Stimulated activated CD4-positive, alpha-beta T cell treated with anti-CD3 and anti-CD28 coated beads, Interleukin-2, amount 100 ng/mL, for 24 hours (primary cell): ENCODE measurements at places on chromosomes 1 and 21.

- DNase-seq: no peak
These were observed 33.1 kb downstream of the DHCR24 start for GRCh38 chr1:54853793-54854370.

- no peak for DNase-seq
These were observed 3.3 kb upstream of the TTC34 start for GRCh38 chr1:2804628-2805351.

- DNase-seq: no peak
These were observed 481.2 kb upstream of the NR5A2 start for GRCh38 chr1:199546323-199546722.

DNA sequence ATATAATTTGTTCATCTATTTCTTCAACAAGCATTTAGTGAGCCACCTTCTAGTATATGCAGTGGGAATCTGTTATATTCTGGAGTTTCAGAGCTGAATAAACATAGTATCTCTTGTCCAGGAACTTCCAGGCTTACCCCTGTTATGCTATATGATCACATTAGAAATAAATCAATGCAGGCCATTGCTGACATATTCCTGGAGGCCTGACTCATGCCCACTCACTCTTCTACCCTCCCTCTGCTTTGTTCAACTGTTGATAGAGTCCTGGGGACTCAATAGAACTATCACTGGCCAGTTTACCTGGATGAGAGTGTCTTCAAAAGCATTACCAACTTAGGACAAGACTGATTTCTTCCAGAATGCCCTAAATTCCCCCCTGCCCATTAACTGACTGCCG lies 29.3 kb upstream of the SRSF10 start:
- no peak for DNase-seq

- DNase-seq: no peak
These were observed 12.3 kb downstream of the CHIT1 start for GRCh38 chr1:203217139-203217655.

DNA sequence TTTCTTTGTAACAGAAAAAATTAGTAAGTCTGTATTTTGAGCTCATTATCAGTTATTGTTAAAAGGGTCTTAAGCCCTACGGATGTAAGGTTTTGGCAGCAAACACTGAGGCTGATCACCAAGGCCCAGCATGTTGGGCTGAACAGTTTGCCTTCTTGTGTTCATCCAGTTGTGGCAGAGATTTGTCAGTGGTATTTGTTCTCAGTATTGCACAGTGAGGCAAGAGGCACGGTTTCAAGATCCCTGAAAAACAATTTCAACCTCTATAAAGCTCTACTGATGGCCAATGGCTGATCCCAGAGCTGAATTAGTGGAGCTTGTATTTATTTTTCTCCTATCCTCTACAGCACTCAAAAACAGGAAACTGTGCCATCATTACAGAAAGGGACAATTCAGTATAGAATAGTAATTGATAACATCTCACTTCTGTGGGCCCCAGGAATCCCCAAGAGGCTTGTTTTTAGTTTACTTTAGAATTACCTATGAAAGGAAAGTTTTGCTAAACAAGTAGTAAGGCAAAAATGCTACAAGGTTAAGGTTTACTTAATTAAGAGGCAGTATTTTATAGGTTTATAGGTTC lies 191.8 kb upstream of the RAB4A start:
- no peak for DNase-seq

- DNase-seq: no peak
These were observed 124.3 kb downstream of the PGBD5 start for GRCh38 chr1:230301822-230302221.

DNA sequence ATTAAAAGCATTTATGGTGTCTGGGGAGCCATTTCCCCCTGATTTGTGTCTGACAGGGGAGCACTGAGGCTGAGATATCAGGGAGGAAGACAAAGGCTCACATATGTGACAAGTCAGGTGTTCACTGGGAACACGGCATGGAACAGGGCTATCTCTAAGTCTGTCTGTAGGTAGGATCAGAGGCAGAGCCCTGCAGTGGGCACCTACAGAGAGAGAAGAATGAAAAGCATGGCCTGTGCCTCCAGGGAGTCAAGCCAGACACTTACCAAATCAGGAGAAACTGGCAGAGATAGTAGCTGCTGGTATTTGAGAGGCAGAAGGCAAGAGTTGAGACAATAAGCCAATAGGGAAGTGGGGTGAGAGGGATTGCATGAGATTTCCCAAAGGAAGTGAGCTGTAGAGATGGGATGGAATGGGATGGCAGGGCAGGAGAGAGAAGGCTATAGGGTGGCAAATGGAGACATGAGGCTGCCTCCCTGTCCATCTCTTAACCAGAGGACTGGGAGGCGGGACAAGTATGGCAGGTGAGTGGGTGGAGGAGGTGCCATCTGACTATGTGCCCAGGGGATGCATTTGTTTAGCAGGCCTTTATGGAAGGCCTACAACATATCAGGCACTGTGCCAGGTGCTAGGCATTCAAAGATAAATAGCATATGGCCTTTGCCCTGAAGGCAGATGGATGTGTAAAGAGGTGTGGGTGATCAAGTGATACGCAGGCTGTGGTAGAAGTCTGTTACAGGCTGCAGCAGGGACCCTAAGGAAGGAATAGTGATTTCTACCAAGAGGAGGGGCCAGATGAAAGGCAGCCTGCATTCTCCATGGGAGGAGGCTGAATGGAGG lies 136.2 kb upstream of the IPO9 start:
- no peak for DNase-seq

DNA sequence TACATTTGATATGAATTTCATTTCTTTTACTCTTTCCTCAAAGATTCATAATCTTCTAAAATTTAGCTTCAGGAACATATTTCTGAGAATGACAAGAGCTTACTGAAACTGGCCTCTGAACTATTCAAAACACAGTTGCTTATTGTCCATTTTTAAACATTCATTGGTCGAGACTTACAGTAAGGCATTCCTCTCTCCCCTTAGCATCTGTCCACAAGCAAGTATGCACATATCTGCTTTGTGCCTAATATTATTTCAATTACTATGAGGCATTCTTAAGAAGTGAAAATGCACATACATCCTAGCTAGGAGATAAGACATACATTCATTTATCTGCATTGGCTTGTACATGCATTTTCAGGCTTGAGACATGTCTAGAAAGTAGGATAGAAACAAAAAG lies 488.7 kb downstream of the PTBP2 start:
- no peak for DNase-seq

GRCh38 chr1:178493301-178493741 lies 3.4 kb downstream of the CLEC20A start:
- DNase-seq: no peak

GRCh38 chr1:167427848-167428247 lies 90.5 kb downstream of the CD247 start:
- DNase-seq: no peak

- no peak for DNase-seq
These were observed 176.8 kb downstream of the HHIPL2 start for GRCh38 chr1:222370913-222371675.

GRCh38 chr1:17188889-17189631 lies 15.9 kb upstream of the PADI1 start:
- DNase-seq: no peak

- DNase-seq: no peak
These were observed 6.1 kb downstream of the INTS3 start for GRCh38 chr1:153733970-153734369.

GRCh38 chr1:94119796-94120569 lies 965 bp downstream of the ABCA4 start:
- no peak for DNase-seq

DNA sequence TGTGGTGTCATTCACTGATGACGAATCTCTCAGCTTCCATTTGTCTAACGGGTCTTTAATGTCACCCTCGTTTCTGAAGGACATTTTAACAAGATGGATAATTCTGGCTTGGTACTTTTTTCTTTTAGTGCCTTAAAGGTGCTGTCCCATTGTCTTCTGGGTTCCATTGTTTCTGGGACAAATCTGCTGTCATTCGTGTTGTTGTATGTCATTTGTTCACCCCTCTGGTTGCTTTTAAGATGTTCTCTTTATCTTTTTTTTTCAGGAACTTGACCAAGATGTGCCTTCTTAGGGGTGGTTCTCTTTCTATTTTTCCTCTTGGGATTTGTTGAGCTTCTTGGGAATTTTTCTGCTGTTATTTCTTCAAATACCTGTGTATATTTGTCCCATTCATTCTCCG lies 14.0 kb upstream of the MMEL1 start:
- DNase-seq: no peak

DNA sequence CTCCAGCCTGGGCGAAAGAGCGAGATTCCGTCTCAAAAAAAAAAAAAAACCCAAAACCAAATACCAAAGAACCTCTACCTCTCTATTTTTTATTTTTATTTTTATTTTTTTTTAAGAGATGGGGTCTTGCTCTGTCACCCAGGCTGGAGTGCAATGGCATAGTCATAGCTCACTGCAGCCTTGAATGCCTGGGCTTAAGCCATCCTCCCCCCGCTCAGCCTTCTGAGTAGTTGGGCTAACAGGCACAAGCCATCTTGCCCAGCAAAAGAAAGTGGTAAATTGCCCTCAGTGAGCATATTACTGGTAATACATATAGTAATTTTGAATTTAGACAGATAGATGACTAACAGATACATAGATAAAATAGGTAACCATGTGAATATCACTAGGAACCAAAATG lies 77.4 kb downstream of the ASH1L start:
- no peak for DNase-seq

- no peak for DNase-seq
These were observed 39.1 kb upstream of the CNN3 start for GRCh38 chr1:94966033-94966432.

DNA sequence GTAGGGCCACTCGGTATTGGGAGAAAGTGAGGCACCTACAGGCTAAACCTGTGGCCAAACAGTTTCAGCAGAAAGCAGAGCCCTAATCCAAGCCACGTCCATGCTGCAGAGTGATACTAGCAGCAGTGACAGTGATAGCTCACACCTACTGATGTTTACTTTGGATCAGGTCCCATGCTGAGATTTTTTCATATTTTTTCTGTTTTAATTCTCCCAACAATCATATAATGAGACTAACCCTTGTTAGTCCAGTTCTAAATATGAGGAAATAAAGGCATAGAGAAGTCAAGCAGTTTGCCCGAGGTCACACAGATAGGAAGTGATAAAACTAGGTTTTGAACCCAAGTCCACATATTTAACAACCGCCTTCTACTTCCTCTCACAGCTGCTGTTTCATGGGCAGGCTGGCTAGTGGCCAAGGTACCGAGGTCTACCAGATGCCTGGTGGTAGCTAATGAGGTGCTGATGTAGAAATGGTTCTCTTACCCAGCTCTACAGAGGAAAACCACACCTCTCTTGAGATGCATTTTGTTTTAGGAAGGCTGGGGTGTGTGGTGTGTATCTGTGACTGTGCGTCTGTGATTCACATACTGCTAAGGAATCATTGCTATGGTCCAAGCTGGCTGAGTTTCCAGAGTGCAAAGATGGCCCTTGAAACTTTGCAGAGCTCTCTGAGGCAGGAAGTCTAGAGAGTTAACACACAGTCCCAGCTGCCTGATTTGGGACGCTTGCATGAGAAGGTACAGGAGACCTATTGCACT lies 80.3 kb upstream of the ARTN start:
- no peak for DNase-seq

DNA sequence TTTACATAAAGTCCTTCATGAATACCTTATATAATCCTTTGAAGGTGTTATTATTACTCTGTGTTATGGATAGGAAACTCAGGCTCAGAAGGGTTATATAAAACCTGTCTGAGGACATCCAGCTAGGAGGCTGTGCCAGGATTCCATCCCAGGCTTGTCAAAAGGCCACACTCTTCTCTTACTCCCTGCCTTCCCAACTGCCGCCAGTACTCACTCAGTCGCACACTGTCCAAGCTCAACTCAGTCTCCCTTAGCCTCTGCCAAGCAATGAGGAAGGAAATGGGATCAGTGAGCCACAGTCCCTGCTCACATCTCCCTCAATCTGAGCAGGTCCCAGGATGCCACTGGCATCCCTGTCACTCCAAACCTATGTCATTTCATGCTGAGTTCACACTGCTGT lies 94.4 kb downstream of the NAV1 start:
- DNase-seq: no peak
